DMS79 treated with DMSO at 0.1 percent for 48 hours (cell line): ENCODE measurements at places on chromosomes 6 and 20.

GRCh38 chr6:42889815-42890214 lies 10.4 kb downstream of the RPL7L1 start:
- peak; percentile 36 for DNase-seq

- no peak for DNase-seq
Observed at GRCh38 chr6:98769546-98769945, 64.8 kb upstream of the POU3F2 start.

- no peak for DNase-seq
Observed at GRCh38 chr6:154460306-154461071, 50.0 kb downstream of the CNKSR3 start.

- no peak for DNase-seq
Observed at GRCh38 chr20:22925613-22925983, 109.5 kb upstream of the SSTR4 start.

- DNase-seq, result no peak
Observed at GRCh38 chr20:21508230-21509078, 5.4 kb downstream of the NKX2-2 start.

GRCh38 chr6:1812487-1812886 lies 202.8 kb downstream of the FOXC1 start:
- DNase-seq, result no peak

- DNase-seq, result no peak
Observed at GRCh38 chr20:59824711-59825562, 108.5 kb downstream of the SYCP2 start.

GRCh38 chr6:31945154-31945506 lies 765 bp upstream of the CFB start:
- DNase-seq, result no peak

DNA sequence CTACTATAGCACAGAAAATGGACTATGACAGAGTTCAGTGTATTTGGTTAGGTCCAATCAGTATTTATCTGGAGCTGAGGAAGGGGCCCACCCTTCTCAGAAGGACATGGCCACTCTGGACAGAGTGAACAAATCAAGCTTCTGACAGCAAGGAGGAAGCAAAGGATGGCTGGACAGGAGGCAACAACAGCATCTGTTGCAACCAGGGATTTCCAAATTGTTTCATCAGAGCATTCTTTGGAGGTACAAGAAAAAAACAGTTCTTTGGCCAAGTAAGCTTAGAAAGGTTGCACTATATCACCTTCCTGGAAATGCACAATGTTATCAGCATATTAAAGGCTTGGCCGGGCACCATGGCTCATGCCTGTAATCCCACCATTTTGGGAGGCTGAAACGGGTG lies 118.7 kb upstream of the SLC22A16 start:
- no peak for DNase-seq

- DNase-seq, result no peak
Observed at GRCh38 chr20:63438121-63438520, 34.3 kb downstream of the KCNQ2 start.

GRCh38 chr6:163717106-163717764 lies 302.7 kb downstream of the QKI start:
- DNase-seq, result no peak
